ENCODE measurements at places on chromosomes 3 and 15.

DNA sequence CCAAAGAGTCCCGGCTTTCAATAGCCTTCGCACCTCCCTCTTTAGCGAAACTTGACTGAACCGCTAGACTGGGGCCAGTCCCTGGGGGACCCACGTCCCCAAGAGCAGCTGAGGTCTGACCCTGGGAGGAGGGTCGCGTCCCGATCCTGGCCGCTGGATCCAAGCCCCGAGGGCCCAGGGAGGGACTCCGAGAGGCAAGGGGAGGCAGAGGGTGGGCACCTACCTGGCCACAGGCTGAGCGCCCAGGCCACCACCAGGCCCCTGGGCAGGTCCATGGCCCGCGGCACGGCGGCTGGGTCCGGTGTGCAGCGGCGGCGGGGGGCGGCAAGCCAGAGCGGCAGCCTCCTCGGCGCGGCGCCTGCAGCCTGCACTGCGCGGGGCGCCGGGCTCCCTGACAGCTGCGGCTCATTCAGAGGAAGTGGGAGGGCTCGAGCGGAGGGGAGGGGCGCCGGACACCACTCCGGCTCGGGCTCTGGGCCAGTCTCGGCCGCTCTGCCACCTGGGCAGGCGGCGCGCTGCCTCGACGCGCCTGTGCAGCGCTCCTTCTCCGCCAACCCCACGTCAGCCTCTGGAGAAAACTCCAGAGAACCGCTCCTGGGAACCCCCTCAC, at the start of gene ITGA11:
Gene ITGA11, minus strand, starts transcription at position 372 of the 610 bp plus-strand sequence. Its CDS starts 97 bp downstream, at position 275.
- DNase-seq: no peak

DNA sequence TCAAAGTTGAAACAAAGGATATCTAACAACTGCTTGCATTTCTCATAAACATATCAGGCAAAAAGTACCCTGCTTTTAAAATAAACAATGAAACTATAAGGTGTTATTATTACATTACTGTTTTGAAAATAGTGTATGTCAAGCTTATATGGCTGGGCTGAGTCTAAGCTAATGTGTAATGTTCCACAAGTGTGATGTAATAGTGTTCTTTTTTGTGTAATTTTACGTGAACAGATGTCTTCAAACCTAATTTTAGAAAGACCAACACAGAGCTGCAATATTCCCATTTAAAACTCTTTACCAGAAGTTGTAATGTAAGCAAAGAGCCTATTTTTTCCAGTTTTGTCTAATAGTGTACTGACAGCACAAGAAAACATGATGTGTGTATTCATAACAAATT, 34.0 kb downstream of the MINDY2 start:
- DNase-seq: no peak

DNA sequence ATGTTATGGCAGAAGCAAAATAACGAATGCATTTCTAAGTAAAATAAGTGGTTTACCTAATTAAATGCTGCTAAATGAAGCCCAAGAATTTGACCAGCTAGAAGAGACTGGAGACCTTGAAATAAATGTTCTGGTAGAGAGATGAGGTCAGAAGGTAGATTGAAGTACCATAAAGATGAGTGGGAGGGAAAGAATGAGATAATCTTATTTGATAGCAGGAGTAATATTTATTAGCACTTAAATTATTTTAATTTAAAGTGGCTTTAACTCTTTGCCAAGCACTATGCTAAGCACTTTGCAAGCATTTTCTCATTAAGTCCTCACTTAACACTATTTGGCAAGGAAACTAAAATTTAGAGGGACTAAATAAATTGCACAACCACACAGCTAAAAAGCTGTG, 314.9 kb upstream of the CCDC54 start:
- DNase-seq: no peak

GRCh38 chr3:155196131-155197021, 97.1 kb downstream of the STRIT1 start:
- no peak for DNase-seq

DNA sequence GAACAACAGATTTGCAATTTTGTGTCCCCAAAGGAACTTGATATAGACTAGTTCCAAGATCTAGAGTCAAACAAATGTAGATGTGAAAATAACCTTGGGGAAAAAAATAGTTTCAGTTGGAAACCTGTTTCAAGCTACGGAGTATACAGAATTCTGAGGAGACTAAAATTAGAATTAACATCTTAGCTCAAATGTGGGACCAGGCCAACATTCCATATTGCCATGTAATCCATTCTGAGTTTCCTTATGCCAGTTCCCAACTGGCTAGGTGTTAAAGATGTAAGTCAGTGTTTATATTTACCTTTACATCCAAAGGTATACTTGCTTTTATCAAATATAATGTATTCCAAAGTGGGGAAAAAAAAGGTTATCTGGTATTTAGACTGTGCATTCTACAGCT, 76.3 kb downstream of the UBE3A start:
- no peak for DNase-seq

GRCh38 chr15:90823455-90823974, 44.9 kb upstream of the FURIN start:
- DNase-seq: no peak

GRCh38 chr3:129824926-129825541, 68.5 kb downstream of the TMCC1 start:
- no peak for DNase-seq

DNA sequence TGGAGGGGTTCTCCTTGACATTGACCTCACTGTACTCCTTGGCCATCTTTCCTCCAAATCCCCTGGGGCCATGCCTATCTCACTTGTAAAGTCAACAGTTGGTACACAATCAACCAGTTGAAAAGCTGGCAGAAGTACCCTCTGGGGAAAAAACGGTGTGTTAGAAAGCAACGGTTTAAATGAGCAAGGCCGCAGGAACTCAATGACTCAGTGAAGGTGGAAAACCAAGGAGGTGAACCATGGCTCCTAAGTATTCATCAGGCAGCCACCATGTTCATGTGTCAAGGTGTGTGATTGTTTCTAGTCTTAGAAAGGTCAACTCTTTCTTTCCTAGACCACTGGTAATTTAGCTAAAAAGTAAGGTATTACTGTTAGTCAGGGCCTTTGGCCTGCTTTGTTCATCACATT, 130.9 kb upstream of the SATB1 start:
- DNase-seq: no peak

GRCh38 chr15:79433276-79433990, 1.3 kb downstream of the MINAR1 start:
- no peak for DNase-seq

DNA sequence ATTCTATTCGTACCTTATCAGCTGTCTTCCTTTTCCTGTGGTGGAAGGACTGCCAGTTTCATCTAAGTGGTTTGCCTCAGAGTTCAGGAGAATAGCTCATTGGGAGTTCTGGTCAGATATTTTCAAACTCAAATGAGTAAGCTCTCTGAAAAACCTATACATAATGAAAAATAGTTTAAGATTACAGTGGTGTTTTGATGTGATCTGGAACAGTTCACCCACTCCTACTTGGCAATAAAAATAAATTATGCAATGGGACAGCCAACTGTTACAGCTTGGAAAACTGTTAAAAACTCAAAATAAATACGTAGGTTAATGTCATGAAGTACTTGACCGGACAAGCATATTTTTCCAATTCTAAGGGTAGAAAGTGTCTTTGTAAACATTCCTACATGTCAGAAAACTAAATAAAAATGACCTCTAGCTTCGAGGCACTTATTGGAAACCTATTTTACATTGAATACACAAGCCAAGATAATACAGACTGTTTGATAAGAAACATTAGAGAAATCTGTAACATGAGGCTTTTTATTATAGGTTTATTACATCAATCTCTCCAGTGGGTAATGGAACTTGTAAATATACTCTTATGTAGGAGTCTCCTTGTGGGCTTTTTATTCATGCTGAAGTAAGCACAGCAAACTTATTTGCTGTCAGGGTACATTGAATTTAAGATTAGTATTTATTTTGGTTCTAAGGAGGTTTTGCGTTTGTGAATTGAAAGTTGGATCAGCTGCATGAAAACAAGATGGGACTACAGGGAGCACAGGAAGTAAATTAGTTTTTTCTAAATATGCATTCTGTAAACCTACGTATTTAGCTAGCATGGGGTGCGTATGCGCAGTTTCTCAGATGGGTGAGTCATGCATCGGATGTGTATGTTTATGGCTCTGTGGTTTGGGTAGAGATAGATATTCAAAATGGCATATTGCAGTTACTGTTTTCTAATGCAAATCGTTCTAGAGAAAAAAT, 453.1 kb downstream of the IL5RA start:
- no peak for DNase-seq

- DNase-seq: peak; percentile 35
Observed at GRCh38 chr3:51391566-51392354, 675 bp downstream of the RBM15B start.

- no peak for DNase-seq
Observed at GRCh38 chr3:154217671-154218070, 96.5 kb downstream of the ARHGEF26 start.

GRCh38 chr3:125107861-125108567, 52.2 kb upstream of the HEG1 start:
- no peak for DNase-seq

DNA sequence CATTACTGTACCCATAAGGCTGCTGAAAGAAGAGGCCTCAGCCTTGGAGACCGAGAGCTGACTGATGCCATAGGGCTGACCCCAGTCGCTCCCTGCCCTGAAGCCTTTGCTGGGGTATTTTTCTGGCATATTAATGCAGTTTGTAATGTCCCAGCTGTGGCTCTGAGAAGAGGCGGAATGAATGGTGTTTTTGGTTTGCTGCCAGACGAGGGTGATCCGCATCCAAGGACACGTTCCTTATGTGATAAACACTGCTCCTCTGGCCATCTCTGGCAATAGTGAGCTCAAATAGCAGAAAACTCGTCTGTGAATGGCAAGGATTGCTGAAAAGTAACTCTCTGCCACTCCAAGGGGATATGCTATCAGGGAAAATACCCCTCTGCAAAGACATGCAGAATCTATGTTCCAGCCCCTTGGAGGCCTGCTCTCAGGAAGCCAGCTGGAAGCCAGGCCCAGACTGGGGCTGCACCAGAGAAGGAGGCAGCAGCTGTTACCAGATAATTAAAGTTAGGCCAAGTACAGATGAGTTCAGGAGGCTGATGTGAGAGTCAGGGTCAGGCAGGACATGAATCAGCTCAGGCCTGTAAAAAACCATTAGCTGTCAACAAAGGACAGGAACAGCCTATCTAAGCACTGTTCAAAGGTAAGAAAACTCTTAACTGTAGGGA, 28.9 kb upstream of the KLHL6 start:
- DNase-seq: no peak

DNA sequence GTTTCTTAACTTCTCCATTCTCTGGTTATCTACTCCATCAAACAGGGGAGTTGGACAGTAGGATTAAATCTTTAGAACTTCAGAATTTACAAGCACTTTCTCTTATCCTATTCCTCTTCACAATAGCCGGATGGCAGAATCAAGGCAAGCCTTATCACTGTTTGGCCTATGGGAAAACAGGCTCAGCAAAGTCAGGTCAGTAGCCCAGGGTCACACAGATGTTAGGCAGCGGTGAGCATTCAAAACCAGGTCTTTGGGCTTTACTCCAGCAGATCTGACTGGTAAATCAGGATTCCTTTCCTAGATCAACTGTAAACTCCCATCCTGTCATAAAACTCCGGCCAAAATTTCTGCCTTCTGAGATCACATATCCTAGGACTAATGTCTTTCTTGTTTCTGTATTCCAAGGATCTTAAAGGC, 258.4 kb downstream of the OPA1 start:
- no peak for DNase-seq

DNA sequence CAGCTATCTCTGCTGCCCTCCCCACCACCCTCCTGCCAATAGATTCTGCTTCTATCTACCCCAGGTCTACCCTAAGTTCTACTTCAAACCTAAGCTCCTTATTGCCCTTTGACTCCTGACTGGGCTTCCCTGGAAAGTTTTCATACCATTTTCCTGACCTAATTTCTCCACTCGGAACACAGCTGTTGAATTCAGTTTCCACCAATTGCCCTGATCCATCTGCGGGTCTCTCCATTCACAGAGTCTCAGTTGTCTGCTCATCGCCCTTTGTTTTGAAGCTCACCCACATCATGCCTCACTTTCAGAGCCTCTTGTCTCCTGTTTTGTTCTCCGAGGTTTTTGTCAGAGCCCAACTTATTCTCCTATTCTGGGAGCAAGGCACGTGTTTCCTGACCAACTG, 56.8 kb upstream of the ABI3BP start:
- DNase-seq: no peak

GRCh38 chr3:175127075-175127662, 268.0 kb downstream of the NAALADL2 start:
- no peak for DNase-seq

DNA sequence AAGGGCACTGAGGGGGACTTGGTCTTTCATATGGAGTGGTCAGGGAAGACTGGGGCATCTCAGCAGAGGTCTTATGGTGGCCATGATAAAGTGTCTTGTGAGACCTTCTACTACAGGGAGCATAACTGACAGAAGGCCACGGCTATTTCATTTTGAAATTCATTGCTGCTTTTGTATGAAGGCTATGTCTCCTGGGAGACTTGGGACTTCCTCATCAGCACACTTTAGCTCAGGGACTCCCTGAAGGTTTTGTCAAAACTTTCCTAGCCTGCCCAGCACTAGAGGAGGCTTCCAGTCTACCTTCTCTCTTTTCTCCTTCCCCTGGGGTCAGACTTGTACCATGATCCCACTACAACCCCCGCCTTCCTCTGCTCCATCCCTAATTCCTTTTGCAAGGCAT, 77.2 kb upstream of the RASGRF1 start:
- DNase-seq: no peak

- DNase-seq: peak; percentile 28
Observed at GRCh38 chr3:45497963-45498362, 96.6 kb upstream of the LIMD1 start.

DNA sequence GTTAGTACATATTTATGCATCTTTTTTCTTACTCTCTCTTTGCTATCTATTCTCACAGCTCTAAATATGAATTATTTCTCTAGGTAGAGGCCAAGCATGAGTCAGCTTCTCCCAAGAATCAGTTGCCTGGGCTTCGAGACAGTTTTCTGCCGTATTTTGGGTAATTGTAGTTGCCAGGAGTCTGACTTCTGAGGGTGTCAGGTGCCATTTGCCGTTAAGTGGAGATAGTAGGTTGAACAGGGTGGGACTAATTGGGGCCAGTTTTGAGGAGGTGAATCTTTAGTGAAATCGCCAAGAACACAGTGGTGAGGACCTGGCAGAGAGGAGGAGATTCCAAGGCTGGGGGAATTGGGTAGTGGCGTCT, 7.8 kb upstream of the NRROS start:
- DNase-seq: no peak

DNA sequence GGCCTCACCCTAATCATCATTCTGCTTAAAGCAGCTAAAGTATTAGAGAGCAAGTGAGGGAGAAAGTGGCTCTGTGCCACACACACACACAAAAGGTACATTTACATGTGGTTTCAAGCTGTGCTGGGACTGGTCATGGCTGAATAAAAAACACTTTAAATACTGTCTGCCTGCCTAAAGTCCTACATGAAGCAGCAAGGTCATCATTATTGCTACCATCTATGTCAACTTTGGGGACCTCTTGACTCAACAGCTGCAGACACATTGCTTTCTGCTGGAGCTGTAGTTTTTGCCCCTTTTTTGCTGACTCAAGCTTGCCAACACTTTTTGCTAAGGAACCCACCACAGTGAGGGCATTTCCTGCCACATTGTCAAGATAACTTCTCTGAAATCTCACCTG, 1237.9 kb downstream of the ROBO2 start:
- no peak for DNase-seq

- DNase-seq: no peak
Observed at GRCh38 chr15:73573572-73573971, 59.6 kb downstream of the NPTN start.
